ENCODE measurements at places on chromosomes 12 and 14.
A peak's percentile ranks its signal among the peaks of the same experiment; 100 is the strongest.

DNA sequence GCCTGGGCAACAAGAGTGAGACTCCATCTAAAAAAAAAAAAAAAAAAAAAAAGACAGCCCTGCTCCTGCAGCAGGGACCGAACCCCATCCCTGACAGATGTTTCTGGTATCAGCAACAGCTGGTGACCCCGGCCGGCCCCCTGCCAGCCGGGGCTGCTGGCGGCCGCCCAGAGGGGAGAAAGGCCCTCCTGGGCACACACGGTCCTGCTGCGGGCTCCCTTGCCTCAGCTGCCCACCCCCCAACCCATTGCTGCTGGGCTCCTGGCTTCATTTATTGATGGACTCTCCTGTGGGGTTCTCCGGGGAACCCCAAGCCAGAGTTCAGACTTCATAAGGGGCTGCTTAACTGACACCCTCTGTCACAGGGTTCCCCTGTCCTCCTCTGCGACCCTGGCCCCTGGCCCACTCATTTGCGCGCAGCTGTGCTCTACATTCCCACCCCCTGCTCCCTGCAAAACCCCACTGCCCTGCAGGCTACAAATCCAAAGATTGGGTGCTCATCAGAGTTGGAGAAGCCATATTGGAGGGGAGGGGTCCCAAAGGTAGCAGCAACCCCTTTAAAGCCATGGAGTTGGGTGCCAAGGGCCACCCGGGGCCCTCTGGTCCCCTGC, 103.6 kb upstream of the RTL1 start:
- no peak for DNase-seq

GRCh38 chr12:103844305-103844704, 3.3 kb upstream of the NT5DC3 start:
- DNase-seq, result no peak

GRCh38 chr14:99275222-99275584, 3.2 kb upstream of the BCL11B start:
- DNase-seq, result no peak

- peak; percentile 21 for DNase-seq
Observed at GRCh38 chr12:101969-102878, 35.7 kb downstream of the IQSEC3 start.

DNA sequence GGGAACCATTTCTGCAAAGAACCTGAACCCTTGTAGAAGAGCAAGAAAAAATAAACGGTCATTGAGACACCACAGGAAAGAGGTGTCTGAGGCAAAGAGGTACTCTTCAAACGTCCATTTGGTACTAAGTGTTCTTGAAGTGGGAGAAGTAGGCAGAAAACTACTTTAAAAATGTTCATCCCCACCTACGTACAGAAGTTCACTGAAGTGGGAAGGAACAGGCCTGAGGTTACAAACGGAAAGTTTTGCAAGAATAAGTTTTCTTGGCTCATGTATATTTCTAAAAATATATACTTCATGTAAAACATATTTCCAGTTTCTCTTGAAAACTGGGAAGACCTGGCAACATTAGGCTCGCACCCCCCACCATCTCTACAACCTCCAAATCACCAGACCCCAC, 61.2 kb downstream of the STXBP6 start:
- no peak for DNase-seq

- DNase-seq, result no peak
Observed at GRCh38 chr12:32284561-32284960, 114.8 kb upstream of the FGD4 start.

DNA sequence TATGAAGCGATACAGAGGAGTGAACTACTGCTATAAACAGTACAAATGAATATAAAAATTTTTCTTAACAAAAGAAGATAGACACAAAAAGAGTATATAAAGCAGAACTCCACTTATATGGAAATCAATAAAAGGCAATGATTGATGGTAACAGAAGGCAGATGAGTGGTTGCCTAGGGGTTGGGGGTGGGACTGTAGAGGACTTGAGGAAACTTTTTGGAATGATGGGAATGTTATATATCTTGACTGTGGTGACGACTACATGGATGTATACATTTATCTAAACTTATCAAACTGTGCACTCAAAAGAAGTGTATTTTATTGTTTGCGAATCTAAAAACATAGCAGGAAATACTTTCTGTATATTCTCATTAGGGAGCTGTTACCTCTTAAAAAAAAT, 89.1 kb downstream of the PTCSC3 start:
- DNase-seq, result no peak

DNA sequence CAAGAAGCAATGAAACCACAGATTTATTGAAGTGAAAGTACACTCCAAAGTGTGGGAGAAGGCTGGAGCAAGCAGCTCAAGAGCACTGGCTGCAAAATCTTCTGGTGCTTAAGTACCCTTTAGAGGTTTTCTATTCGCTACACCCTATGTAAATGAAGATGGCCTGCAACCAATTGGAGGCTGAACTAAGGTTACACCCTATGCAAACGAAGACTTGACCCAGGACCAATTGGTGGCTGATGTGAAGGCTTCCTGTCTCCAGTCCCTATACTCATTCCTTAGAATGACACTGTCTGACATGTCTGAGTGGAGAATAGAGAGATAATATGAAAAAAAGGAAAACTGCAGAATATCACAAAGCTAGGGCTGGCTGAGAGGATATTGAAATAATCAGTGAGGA, 57.2 kb downstream of the ALG10B start:
- DNase-seq, result no peak

DNA sequence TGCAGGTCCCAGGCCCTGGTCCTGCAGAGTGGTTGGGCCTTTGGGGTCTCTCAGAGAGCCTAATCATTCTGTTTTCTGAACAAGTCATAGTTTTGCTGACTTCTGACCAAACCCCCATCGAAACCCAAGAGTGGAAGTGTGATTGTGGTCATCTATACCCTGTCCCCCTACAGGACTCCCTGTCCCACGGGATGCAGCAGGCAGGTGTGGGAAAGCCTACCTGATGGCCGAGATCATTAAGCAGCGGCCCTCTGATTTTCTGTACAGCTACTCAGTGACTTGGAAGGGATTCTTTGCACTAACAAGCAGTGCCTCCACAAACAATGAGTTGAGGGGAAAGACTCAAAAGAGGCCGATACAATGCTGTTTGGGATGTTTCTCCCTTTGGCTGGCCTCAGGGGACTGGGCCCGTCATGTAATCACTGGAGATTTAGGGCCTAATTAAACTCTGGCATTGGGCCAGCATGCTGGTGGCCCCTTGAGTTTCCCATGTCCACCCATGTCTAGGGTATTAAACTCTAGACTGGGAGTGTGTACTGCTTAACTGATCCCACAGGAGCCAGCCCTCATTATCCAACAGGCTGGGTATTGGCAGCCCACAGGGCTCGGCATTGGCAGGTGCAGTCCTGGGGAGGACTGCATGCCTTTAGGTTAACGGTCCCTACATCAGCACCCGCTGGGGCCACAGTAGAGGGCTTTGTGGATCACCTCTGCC, 192.8 kb downstream of the ZFP36L1 start:
- no peak for DNase-seq

DNA sequence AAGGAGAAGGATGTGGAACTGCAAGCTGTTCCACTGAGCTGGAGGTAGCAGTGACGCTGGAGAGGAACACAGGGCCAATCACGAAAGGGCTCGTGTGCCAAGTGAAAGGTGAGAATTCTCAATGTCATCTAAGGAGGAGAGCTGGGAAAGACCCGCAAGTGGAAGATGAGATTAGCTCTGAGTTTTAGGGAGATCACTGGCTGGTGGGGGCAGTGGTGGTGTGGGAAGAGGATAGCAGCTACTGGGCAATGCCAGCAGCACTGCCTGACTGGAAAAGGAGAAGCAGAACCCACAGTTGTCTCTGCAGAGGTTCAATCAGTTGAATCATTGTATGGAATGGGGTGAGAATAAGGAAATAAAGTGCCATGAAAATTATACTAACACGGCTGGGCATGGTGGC, 27.8 kb downstream of the SLC25A47 start:
- no peak for DNase-seq

- DNase-seq, result no peak
Observed at GRCh38 chr14:82510007-82510406, 976.4 kb upstream of the SEL1L start.

GRCh38 chr12:6370994-6371754, 4.2 kb downstream of the SCNN1A start:
- no peak for DNase-seq

- no peak for DNase-seq
Observed at GRCh38 chr14:30521899-30522736, 36.8 kb upstream of the G2E3 start.

DNA sequence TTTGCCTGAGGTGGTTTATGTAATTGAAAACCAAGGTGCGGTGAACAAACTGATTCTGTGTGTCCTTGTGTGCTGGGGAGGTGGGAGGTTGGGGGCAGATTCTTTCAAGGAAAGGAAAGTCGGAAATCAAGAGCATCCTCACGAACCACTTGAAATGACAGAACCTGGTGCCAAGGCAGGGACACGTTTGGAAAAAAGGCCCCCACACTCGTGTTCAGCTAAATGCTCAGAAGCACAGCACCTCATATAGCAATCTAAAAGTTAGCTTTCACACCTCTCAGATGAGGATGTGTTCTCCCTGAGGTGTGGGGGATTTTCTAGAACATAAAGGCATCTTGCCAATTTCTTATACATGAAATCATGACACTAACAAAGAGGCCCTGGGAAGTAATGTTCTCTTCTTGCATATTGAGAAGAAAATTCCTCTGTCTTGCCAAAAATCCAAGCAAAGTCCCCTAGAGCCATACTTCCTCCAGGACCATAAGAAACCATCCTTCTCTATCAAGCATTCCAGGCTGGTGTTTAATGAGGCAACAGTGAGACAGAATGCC, 119.6 kb downstream of the PLXNC1 start:
- DNase-seq, result no peak

DNA sequence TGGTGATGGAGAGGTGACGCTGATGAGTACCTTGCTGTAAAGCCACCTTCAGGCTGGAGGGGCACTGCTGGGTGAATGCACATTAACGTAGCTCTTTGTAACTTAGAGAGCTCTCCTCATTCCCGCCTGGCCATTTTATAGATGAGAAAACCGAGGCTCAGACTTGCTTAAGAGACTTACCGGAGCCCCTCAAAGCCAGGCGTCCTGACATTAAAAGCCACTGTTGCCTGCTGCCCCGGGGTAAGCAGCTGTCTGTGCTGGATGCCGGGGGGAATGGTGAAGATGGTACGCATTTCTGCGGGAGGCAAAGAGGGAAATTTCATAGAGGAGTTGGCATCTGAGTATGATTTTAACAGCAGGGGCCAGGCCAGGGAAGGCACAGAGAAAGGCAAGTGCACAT, 49.6 kb upstream of the VRK1 start:
- DNase-seq, result no peak

- DNase-seq, result no peak
Observed at GRCh38 chr14:96627811-96628775, 125.9 kb downstream of the PAPOLA start.

GRCh38 chr14:87430810-87431209, 562.2 kb downstream of the GALC start:
- DNase-seq, result no peak

DNA sequence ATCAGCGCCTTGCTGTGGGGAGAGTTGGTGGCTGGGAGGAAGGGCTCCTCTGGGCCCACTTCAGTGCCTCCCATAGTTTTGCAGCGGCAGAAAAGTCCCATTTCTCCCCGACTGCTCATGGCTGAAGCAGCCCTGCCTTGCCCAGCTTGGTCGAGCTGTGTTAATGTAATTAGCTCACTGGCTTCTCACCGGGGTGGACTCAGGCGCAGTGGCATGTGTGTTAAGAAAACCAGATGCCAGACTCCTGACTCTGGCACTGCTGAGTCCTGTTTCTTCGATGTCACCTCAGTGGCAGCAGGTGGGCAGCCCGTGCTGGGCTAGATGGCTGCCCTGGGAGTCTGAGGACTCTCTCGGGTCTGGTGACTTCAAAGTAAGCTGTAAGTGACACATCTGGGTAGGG, 47.4 kb downstream of the CHST11 start:
- no peak for DNase-seq

DNA sequence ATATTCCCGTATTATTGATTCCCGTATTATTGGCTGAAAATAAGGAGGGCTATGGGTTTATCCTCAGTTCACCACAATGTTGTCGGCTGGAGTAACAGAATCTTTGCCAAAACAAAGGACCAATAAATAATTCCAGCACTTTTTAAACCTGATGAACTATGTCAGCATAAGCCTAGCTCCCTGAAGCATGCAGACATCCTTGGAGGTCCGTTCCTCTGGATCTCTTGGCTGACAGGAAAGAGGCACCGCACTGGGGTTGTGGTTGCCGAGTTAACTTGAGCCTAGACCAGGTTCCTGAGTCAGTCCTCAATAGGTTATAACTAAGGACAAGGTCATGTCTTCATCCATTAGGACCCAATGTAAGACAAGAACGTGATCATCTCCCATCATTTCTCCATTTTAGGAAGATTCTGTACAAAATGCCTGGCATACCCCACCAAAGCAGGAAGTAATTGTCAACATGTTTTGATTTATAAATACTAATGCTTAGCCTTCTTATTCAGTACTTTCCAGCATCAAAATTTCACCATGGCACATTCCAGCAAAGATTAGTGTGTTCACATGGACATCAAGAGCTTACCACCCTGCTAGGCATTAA, 36.6 kb downstream of the NID2 start:
- no peak for DNase-seq

DNA sequence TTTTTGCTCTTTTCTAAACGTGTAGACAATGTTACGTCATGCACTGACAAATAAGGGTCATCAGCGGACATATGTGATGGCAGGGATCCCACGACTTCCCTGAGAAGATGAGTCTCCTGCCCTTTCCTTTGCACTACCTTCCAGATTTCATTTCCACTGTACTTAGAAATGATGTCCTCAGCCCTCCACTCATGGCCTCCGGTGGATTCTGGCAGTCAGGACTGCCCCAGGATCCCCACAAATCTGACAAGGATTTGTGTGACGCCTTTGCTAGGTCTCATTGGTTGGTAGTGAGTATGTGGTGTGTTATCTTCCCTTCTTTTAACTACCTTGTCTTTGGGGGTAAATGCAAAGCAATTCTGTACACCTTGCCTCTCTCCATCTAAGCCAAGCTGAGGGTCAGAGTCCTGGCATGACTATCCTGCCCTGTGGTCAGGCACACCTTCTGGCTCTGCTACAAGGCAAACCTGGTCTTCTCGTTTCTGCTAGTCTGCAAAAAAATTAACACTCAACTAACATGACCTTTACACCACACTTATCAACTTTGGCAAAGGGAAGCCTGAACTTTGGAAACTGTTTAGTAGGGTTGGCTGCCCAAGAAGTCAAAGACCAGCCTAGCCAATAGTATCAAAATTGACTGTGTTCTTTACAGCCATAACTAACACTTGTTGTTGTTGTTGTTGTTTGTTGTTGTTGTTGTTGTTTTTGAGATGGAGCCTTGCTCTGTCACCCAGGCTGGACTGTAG, 17.3 kb upstream of the DHRS4 start:
- DNase-seq, result no peak

GRCh38 chr12:52049286-52049685, 2.0 kb upstream of the NR4A1 start:
- no peak for DNase-seq

GRCh38 chr12:6829536-6830220, 1.5 kb downstream of the P3H3 start:
- no peak for DNase-seq

- no peak for DNase-seq
Observed at GRCh38 chr12:98369581-98369980, 145.8 kb upstream of the TMPO start.

GRCh38 chr12:74890237-74890599, 319.4 kb downstream of the KCNC2 start:
- no peak for DNase-seq

GRCh38 chr14:50839048-50839447, 8.1 kb upstream of the NIN start:
- no peak for DNase-seq
